ENCODE measurements at places on chromosomes 12 and 14.
A peak's percentile ranks its signal among the peaks of the same experiment; 100 is the strongest.

- no peak for DNase-seq
Observed at GRCh38 chr14:68247676-68248268, 428.2 kb downstream of the RAD51B start.

- no peak for DNase-seq
Observed at GRCh38 chr14:44982594-44982993, 20.6 kb downstream of the TOGARAM1 start.

DNA sequence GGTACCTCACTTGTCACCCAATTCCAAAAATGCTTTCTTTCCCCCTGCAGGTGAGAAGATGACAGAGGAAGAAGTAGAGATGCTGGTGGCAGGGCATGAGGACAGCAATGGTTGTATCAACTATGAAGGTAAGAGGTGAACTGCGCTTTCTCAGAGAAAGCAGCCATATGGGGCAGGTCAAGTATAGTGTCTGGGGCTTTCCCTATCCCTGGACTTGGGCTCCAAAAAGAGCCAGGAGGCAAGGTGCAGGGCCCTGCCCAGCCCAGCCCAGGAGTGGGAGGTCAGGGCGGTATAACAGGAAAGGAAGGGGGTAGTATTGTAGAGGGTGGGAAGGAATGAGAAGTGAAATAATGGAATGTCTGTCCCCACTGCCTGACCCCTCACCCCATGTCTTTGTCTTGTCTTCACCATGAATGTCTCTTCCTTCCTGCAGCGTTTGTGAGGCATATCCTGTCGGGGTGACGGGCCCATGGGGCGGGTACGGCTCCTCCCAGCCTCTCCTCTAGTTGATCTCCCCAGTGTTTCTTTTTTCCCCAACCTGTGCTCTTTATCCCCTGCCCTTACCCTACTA is 2.1 kb downstream of the MYL6 start:
- peak; percentile 32 for DNase-seq

GRCh38 chr14:68393259-68393658 is 399.6 kb downstream of the ZFP36L1 start:
- no peak for DNase-seq

DNA sequence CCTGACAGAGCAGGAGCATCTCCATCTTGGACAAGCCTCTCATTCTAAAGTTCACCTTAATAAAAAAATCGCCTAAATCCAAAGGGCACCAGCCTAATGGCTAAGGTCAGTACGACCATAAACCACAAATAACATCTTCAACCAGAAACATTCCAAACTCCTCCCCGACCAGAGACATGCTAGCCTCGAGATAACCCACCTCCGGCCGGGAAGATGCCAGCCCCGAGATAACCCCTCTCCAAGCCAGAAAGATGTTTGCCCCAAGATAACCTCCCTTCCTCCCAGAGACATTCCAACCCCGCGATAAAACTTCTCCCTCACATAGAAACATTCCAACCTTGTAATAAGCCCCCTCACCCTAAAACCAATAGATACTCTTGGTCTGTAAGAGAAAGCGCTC is 86.8 kb upstream of the PKP2 start:
- no peak for DNase-seq

GRCh38 chr12:66047411-66048021 is 83.0 kb downstream of the LLPH start:
- no peak for DNase-seq

GRCh38 chr14:25116607-25117006 is 66.7 kb upstream of the STXBP6 start:
- no peak for DNase-seq

DNA sequence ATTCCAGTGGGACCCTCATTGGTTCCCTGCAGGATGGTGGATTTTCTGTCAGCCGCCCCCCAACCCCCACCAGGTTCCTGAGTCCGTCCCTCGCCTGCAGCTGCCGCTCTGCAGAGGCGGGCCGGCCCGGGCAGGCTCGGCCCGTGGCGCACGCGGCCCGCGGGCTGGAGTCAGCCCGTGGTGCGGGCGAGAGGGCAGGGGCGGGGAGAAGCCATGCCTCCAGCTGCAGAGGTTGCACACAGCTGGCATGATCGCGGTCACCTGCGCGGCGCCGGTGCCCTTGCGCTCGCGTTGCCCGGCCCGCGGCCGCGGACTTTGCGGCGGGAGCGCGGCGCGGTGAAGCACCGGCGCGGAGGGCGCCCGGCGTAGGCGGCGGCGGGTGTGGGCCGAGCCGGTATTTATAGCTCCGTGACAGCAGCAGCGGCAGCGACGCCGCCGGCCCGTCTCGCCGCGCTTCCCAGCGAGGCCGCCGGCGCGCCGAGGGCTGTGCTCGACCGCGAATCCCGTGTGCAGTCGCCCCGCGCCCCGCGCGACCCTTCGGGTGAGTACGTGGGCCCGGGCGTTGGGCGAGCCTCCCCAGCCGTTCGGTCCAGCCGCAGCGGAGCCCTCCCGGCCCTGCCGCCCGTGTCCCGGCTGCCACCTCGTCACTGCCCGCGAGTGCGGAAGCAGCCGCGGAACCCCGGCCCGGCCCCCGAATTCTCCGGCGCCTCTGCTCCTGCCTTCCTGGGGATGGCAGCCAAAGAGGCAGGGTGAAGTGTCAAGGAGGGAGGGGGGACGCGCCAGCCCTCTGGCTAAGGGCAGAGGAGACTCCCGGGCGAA is at the start of gene TMEM117:
TSS of gene TMEM117 (plus strand) at position 426 of the 819 bp plus-strand sequence.
- DNase-seq = peak; percentile 13

- no peak for DNase-seq
Observed at GRCh38 chr12:103780992-103781391, 60.0 kb downstream of the NT5DC3 start.

All from activated CD4-positive, CD25-positive, alpha-beta regulatory T cell treated with anti-CD3 and anti-CD28 coated beads, Interleukin-2, amount 50 U/mL, for 16 hours (primary cell).